Hepatocyte (in vitro differentiated cells): ENCODE measurements at places on chromosomes 5 and 9. TPM values are rescaled to one million over a fixed set of nuclear protein-coding genes. Genes with fewer than 3 reads are reported as not detected.

Gene BHMT2
- total RNA-seq: not detected in 2 replicates

Gene ADAMTS6
- total RNA-seq: 10.4 and 21.0 TPM in 2 replicates

Gene PCDHB5
- 7.0 TPM in 2 replicates for total RNA-seq

Gene INPP5E
- 5.3 and 6.0 TPM in 2 replicates for total RNA-seq

Gene RFESD
- 1.6 and 3.6 TPM in 2 replicates for total RNA-seq

Gene IFNA21
- total RNA-seq: not detected in 2 replicates

Gene DMRT2
- total RNA-seq: not detected in 2 replicates

Gene SLC6A19
- total RNA-seq: 5.2 and 6.7 TPM in 2 replicates

Gene SLC24A2
- total RNA-seq: 0.08 and 0.10 TPM in 2 replicates

Gene SVEP1
- 13.3 and 14.6 TPM in 2 replicates for total RNA-seq

Gene FOXD1
- 0.33 and 1.6 TPM in 2 replicates for total RNA-seq

Gene IL13
- total RNA-seq: not detected in 2 replicates

Gene PRKAA1
- 87.9 and 90.4 TPM in 2 replicates for total RNA-seq

Gene C1QTNF2
- 1.1 and 3.0 TPM in 2 replicates for total RNA-seq

Gene TNFSF8
- not detected in 2 replicates for total RNA-seq

Gene PAXX
- 35.1 and 39.5 TPM in 2 replicates for total RNA-seq
